ENCODE measurements at places on chromosomes 16 and 17. TPM values are rescaled to one million over a fixed set of nuclear protein-coding genes. Genes with fewer than 3 reads are reported as not detected.

Gene CLEC3A
- not detected for total RNA-seq

Gene CDH11
- 405 TPM for total RNA-seq

Gene EXOC3L1
- total RNA-seq = 0.25 TPM

Gene CD300H
- total RNA-seq = not detected

Gene CCDC154
- total RNA-seq = 0.37 TPM

Measured in aortic smooth muscle cell (primary cell).